ENCODE measurements at places on chromosomes 2 and 18.

DNA sequence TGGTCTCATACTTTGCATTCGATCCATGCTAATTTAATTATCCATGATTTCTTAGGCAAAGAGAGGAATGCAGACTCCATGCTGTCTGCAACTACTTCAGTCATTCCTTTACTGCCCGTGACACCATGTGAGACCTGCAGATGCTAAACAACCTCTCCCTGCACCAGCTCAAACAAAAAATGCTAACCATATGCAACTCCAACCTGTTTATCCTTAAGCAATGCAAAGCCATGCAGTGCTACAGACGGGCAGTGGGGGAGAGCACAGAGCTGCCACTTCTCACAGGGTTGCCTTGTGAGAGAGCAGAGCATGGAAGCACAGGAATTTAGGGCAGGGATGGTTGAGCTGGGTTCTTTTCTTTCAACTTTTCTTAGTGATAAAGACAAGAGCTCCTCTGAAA is 74.9 kb upstream of the KLHL14 start:
- DNase-seq, result peak; percentile 32

GRCh38 chr2:113216891-113217454 is 43.2 kb downstream of the PSD4 start:
- DNase-seq, result no peak

DNA sequence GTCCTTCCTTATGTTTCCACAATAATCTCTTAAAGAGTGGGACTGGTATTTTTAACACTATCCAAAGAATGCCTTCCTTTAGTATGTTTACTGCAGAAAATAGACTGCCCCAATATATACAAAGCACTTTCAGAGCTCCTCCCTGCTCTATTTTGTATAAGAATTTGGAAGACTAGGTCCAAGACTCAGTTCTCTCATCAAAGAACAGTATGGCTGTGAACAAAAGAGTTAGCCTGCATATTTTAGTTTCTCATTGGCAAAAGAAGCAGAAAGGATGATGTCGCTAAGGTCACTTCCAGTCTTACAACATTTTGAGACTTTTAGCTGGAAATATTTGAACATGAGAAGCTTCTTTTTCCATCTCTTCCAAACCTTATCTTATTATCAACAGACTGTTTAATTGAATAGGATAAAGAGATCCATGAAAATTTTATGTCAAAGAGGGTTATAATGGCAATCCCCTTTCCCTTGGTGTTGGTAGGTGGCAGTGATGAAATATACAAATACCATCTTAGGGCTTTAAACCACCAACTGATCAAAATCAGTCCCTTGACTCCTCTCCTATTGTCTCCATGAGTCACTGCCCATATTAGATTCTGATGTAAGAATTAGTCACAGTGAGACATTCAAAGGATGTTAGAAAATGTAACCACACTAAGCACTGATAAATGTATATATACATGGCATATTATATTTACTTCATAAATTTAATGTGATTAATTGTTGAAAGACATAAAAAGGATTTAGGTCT is 266.9 kb upstream of the DSEL start:
- peak; percentile 33 for DNase-seq

DNA sequence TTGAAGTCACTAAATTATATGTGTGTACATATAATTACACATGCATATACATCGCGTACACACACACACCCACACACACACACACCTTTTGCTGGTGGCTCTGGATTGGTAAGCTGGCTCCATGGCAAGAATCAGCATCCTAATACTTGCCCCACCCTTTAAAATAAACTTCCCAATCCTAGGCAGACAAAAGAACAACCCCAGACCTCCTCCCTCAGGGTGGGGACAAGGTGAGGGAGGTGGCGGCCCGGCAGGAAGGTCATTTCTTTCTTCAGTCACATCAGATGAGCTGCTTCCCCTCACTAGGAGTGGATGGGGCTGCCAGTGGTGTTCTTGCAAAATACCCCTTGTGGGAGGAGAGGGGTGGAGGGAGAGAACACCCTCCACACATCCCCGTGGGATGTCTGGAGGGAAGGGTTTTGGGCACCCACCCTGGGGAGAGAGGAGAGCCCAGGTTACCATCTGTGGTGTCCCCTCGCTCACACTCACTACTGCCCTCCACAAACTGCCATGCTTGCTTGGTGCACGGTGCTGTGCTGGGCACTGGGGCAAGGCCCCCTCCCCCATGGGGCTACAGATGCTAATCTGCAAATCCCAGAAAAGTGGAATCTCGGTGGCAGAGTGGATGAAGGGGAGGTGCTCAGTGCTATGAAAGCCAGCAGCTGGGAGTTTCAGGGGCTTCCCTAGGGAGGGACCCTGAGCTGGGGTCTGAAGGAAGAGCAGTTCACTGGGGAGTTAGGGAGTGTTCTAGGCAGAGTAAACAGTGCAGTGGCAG is 64.0 kb downstream of the ODC1 start:
- DNase-seq, result no peak

- DNase-seq, result no peak
These were observed 137.9 kb upstream of the ITGA4 start for GRCh38 chr2:181319286-181319685.

DNA sequence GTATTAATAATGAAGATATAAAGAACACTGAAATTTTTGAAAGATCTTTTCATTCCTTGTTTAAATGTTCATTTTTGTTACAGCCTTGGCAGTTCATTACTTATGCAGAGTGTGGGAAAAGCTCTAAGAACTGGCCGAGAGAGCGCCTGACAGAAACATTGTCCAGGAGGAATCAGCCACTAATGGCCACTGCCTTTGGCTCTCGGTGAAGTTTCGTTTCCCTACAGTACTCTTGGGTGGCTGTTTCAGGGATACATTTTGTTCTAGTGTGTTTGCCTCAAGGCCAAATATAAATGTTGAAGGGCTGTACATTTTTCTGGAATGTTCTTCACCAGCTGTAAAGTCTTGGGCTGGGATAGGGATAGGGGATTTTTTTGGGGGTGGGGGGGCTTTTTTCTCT is 10.7 kb downstream of the SPTBN1 start:
- DNase-seq, result no peak

DNA sequence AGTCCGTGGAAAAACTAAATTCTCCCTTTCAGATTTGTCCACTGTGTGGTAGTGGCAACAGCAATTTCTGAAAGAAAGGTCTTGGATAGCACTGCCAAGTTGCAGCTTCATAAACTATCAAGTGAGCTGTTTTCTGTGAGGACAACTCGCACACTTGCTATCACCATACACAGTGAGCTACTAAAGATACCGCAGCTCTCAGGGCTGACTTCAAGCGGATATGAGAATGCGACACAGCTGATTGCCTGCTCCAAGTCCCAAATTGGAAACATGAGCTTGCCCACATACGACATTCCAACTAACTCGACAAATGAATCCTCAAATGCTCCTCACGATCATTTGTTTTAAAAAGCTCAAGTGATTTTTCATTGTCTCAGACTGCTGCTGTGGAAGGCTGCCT is 46.2 kb downstream of the E2F6 start:
- no peak for DNase-seq

DNA sequence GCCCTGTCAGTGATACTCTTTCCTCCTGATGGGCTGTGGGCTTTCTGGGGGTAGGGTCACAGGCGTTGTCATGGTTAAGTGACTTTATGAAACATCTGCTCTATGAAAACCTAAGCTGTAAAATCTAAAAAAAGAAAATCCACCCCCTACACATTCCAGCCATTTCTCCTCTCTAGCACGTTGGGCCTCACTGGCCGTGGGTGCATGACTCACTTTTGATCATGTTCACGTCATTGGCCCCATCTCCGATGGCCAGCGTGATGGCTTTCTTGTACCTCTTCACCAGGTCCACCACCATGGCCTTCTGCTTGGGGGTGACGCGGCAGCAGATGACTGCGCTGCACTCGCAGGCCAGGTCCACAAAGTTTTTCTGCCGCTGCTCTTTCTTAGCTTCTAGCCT is 39.3 kb upstream of the NARS1 start:
- peak; percentile 10 for DNase-seq

- peak; percentile 42 for DNase-seq
These were observed 8.3 kb downstream of the TM4SF20 start for GRCh38 chr2:227370791-227371312.

GRCh38 chr2:123500988-123501387 is 524.1 kb upstream of the CNTNAP5 start:
- DNase-seq, result no peak

DNA sequence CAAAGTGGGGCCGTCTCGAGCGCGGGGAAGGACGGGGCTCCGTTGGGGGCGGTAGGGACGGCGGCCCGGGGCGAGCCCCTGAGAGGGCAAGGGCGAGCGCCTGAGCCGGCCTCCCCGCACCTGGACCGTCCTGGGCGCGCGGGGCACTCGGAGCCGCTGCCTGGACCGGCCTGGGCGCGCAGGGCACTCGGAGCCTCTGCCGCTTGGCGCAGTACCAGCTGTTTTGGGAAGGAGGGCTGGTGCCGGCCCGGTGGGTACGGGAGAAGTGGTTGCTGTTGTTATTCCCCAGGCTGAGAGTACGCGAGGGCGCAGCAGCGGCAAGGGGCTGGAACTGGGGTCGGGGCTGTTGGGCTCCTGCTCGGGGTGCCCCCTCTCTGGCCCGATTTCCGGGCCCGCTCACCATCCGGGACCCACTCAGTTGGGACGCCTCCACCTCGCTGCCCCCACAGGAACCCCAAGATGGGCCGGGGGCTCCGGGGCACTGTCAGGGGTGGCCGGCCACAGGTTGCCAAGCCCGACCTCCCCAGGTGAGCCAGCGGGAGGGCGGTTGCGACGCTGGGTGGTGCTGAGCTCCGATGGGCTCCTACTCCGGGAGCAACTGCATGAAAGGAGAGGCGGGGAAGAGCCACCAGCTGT is 579 bp downstream of the ARHGEF4 start:
- no peak for DNase-seq

- DNase-seq, result no peak
These were observed 536 bp downstream of the PDE1A start for GRCh38 chr2:182426082-182426917.

- DNase-seq, result no peak
These were observed 109.9 kb downstream of the MSTN start for GRCh38 chr2:189952536-189953109.

GRCh38 chr2:19331450-19331849 is 27.0 kb downstream of the OSR1 start:
- no peak for DNase-seq

DNA sequence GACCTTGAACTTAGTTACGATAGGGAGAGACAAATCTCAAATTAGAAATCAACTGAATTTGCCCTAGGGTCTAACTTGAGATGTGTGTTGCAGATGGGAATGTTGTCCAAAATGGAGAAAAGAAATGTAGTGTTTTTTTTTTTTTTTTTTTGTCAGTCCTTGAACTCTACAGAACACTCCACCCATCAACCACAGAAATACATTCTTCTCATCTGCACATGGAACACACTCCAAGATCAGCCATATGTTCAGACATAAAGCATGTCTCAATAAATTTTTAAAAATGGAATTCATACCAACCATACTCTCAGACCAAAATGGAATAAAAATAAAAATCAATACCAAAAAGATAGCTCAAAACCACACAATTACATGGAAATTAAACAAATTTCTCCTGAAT is 526.5 kb downstream of the FBXO15 start:
- no peak for DNase-seq

- no peak for DNase-seq
These were observed 4.8 kb upstream of the UGGT1 start for GRCh38 chr2:128086244-128086643.

GRCh38 chr2:30608643-30609042 is 161.6 kb downstream of the LCLAT1 start:
- no peak for DNase-seq

- DNase-seq, result no peak
These were observed 30.5 kb upstream of the SNORC start for GRCh38 chr2:232839411-232840079.

- no peak for DNase-seq
These were observed 20.2 kb upstream of the PAX3 start for GRCh38 chr2:222318712-222319585.

DNA sequence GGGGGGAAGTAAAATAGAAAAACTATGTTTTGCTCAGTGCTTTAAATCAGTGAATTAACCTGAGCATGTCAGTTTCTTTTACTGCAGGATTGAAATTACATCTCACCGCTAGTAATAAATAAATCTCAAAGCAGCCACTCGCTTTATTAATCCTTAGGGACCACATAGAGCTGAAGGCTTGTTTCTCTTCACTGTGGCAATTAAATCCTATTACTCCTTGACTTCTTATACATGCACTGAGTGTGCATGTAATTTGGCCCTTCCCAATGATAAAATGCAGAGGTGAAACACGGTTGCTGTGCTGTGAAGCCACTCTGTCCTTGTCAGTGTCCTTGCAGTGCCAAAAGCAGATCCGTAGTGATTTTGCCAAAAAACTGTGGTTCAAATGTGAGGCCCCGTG is 77.1 kb upstream of the RBM44 start:
- DNase-seq, result no peak

DNA sequence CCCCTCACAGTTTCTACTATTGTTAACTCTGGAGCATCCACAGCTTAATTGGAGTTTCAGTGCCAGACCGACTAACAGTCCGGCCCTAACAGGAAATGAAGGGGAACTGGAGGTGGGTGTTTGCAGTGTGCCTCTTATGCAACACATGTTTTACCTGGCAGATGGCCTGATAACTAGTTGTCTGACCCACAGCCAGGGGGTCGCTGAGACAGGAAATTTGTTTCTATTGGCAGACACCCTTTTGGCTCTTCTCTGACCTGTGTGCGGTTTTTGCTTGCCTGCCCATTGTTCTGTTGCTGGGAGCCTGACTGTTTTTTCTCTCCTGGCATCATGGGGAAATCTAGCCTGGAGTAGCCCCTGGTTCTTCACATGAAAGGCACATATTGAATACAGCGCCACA is 1329.8 kb downstream of the DSC3 start:
- no peak for DNase-seq

GRCh38 chr2:160291382-160291781 is 91.3 kb upstream of the ITGB6 start:
- DNase-seq, result no peak

GRCh38 chr2:190986221-190986953 is 27.6 kb downstream of the STAT1 start:
- no peak for DNase-seq

DNA sequence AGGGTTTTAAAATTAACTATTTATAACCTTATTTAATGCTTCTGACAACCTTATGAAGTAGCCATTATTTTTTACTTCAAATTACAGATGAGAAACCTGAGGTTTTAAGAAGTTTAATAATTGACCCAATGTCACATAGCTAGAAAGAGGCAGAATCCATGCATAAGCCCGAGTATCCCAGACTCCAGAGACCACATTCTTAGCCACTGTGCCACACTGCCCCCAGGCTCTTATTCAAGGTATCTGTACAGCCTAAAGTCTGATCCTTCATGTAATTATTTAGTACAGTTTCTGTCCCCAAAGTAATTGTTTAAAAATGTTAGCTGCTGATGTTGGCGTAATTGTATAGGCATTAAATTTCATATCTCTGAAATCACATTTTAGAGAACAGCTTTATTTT is 124.7 kb upstream of the LRRTM1 start:
- DNase-seq, result no peak

- no peak for DNase-seq
These were observed 384.8 kb downstream of the GALR1 start for GRCh38 chr18:77634494-77634893.

GRCh38 chr18:10971717-10972116 is 177.7 kb downstream of the PIEZO2 start:
- no peak for DNase-seq
